ENCODE measurements at places on chromosomes 11 and 22.

GRCh38 chr11:120539667-120540369 lies 28.3 kb downstream of the GRIK4 start:
- no peak for DNase-seq

GRCh38 chr11:36455658-36456111 lies 54.4 kb downstream of the TRAF6 start:
- DNase-seq, result no peak

- no peak for DNase-seq
These were observed 24.9 kb downstream of the TCP11L1 start for GRCh38 chr11:33064033-33064825.

- no peak for DNase-seq
These were observed 4.2 kb upstream of the SERPINH1 start for GRCh38 chr11:75557666-75558494.

DNA sequence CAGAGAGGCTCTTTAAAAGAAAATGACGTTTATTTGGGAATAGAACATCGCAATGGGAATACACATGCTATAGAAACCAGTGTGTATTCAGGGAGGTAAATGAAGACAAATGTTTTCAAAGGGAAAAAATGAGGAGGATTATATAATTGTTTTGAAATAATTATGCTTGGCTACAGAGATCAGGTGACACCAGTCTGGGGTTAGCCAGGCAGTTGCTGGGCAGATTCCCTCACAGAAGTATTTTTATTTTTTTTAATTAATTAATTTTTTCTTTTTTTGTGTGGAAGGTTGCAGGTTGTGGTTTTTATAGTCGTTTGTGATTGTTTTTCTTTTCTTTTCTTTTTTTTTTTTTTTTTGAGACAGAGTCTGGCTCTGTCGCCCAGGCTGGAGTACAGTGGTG lies 5.6 kb upstream of the STARD10 start:
- DNase-seq, result no peak

- no peak for DNase-seq
These were observed 674.1 kb downstream of the OPCML start for GRCh38 chr11:132858223-132858622.

DNA sequence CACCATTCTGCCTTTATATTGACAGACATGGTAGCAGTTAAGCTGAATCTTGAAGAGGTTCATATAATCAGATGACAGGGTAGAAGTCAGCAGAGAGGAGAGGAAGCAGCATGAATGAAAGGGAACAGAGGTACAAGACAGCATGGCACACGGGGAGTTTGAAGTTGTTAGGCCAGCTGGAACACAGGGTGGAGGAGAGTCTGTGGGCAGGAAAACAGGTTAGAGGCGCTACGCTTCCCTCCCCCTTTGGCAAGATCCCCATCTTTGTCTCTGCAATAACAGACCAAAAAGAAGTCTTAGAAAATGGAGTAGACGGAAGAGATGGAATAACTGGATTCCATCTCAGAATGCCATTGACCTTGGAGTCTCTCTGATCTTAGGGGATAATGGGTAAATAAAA lies 20.0 kb upstream of the NDUFC2 start:
- no peak for DNase-seq

GRCh38 chr11:122743097-122743741 lies 87.7 kb downstream of the UBASH3B start:
- no peak for DNase-seq

DNA sequence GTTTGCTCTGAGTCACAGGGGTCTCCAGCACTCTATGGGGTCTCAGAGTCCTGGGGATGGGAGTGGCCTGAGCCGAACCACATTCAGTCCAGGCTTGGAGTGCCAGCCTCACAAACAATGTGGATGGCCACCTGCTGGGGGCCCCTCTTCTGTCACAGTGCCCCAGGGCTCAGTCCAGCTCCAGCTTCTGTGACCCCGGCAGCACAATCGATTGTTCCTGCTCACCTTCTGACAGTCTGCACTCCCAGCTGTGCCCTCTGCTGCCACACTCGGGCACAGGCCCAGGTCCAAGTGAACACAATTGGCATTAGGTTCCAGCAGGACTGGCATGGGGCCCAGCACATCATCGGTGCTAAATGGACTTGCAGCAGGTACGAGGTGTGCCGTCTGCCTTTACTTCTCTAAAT lies 84.8 kb downstream of the TP53I11 start:
- DNase-seq, result no peak

DNA sequence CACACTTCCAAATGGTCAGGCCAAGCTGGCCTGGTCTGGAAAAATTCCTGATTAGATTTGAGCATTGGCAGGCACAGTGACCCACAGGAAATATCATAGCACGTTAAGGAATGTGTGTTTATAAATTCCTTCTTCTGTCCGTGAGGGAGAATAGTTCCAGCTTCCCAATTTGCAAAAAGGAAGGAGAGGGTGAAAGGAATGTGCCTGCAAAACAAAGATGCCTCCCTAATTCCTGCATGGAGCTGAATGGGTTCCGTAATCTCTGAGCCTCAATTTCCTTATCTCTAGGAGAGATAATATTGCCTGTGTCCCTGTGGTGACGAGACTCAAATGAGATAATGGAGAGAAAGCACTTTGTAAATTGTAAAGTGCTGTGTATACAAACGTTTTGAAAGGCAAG lies 105.1 kb downstream of the FEZ1 start:
- no peak for DNase-seq

- no peak for DNase-seq
These were observed 12.4 kb upstream of the DRD2 start for GRCh38 chr11:113487622-113488021.

- DNase-seq, result no peak
These were observed 77.4 kb downstream of the HIPK3 start for GRCh38 chr11:33334627-33335026.
